ENCODE measurements at places on chromosomes 1 and 21.

DNA sequence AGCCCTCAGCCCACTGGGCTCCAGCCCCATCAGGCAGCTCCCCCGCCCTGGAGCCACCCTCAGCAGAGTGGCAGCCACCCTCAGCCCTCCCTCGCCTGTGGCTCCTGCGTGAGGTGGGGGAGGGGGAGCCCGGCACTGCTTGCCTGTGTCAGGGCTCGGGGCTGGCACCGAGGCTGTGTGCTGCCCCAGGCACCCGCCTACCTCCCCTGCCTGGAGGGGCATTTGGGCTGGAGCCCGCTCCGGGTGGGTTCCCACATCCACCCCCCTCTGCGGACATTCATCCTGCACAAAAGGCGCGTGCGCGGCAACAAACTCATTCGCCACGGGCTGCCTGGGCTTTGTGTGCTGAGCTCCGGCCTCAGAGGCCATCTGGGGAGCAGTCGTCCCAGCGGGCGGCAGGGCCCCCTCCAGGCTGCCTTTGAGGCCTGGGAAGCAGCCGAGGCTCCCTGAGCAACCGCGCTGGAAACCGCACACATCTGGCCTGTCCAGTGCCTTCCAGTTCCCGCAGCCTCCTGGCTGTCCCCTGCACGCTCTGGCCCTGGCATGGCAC lies 12.6 kb upstream of the TNFRSF14 start:
- peak; percentile 44 for DNase-seq

GRCh38 chr1:90881034-90881433 lies 140.8 kb downstream of the ZNF644 start:
- DNase-seq = no peak

DNA sequence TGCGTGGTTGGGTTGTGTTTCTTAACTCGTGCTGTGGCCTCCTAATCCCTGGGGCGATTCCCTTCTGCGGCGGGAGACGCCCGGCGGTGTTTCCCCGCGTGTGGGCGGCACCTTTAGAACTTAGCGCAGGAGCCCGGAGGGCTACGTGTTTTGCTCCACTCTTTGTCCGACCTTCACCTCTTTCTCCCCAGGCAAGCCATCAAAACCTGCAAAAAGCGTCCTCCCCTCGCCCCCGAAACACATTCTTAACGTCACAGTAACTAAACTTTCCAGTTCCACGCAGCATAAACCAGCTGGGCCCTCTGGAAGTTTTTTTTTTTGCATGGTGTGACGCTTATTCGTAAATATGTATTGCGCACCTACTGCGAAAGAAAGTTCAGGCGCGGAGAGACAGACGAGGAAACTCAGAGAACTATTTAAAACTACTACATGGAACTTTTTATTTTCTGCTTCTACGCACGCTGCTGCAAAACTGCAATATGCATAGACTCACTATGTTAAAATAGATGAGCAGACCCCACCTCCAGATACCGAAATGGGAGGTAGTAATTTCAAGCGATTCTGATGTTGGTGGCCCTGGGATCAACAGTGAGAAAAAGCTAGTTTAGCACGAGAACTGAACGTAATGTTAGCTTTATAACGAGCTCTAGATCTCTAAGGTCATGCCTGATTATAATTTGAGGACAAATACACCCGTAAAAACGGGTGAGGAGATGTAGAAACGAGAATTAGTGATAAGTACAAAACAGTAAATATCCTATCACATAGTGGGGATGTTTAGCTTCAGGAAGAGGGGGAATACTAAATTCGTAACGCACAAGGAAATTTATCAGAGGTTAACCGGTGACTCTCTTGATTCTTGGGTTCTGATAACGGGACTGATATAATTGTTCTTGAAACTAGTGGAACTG lies 920 bp downstream of the MTR start:
- no peak for DNase-seq

DNA sequence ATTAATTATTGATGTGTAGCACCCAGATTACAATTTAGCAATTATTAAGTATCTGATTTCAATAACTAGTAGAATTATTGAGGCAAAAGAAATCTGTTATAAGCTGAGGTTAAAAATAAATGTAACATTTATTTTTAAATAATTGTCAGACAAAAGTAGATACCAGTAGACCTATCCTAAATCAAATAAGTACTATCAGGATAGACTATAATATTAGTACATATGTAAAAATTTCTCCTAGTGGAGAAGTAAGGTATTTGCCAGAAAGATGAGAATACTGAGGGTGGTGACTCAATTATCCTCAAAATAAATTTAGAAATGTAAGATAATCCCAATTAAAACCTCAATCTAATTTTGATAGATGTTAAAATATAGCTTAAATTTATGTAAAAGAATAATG lies 377.8 kb upstream of the CHRM3 start:
- no peak for DNase-seq

DNA sequence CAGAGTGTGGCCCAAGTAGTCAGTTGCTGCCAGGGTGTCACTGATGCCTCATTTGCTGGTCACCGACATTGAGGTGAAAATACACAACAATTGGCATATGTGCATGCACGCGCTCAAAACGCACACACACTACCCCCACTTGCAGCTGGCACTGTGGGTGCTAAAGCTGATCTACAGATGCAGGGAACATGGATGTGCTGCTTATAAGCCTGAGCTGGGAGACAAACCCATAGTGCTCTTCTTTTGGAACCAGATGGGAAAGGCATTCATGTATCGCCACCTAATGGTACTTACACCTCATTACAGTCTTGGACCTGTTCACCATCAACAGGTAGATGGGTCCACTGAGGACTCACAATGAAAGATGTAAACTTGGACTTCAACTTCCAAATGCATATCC lies 70.3 kb upstream of the CAMK1G start:
- no peak for DNase-seq

Measured in activated CD4-positive, alpha-beta T cell treated with anti-CD3 and anti-CD28 coated beads, Interleukin-2, amount 10 ng/mL, durations not matched to agents 7 days and 5 days (primary cell).